AG08396 (cell line): ENCODE measurements at places on chromosomes 1 and 21.

- no peak for DNase-seq
Observed at GRCh38 chr1:207876131-207876530, 34.8 kb downstream of the CD34 start.

GRCh38 chr1:219731771-219732170 lies 118.9 kb upstream of the ZC3H11B start:
- DNase-seq = no peak

DNA sequence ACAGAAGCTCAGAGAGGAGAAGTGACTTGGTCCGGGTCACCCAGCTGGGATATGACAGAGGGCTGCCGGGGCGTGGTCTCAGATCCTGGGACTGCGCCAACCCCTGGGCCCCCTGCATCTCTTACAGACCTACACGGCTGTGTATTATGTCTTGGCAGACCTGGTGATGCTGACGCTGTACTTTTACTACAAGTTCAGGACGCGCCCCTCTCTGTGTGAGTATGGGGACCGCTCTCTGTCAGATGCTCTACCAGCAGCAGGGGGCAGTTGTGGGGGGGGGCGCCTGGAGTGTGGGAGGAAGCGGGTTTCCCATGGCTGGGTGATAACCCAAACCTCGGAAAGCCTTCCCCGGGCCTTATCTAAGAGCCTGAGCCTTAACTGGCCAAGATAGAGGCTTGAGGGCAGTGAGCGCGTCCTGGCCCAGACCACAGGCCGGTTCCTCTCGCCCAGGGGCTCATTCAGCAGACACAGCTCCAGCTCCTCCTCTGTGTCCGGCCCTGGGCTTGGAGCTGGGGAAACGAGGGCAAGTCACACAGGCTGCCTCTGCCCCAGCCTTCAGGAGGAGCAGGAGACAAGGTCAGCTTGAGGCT lies 13.3 kb downstream of the SLC66A1 start:
- no peak for DNase-seq

- no peak for DNase-seq
Observed at GRCh38 chr1:113256348-113256729, 134.0 kb upstream of the MAGI3 start.

- no peak for DNase-seq
Observed at GRCh38 chr21:33931799-33932390, 16.3 kb upstream of the ATP5PO start.

DNA sequence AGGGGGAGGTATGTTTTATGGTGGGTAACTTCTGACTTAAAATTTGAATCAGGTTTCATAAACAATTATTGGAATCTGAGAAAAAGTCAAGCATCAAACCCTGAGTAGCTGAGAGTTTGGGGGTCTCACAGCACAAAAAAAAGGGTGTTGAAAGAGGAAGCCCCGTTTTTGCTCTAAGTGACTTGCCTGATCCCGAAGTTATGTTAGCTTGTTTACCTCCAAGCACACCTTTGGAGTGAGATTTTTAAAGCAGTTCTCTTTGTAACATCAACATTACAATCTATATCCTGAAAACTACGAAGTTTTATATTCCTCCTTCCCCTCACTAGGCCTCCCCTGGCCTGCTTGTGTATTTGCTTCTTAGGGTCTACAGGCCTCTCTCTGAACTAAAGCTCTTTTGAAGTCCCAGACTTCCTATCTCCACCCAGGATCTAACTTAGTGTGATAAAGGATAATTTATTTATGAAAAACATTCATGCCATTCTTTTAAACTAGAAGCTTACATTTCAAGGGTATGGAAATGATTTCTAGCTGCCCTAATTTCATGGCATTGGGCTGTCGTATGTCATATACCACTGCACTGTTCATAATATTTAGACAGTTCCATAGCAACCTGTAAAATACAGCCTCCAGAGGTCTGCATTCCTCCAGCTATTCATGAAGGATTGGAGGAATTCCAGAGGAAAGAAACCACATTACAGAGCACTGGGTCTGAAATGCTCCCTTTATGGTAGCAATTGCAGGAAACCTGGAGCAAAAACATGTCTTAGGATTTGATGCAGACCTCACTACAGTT lies 36.1 kb upstream of the RGS1 start:
- peak; percentile 79 for DNase-seq

GRCh38 chr1:169115891-169116585 lies 9.5 kb downstream of the ATP1B1 start:
- no peak for DNase-seq

DNA sequence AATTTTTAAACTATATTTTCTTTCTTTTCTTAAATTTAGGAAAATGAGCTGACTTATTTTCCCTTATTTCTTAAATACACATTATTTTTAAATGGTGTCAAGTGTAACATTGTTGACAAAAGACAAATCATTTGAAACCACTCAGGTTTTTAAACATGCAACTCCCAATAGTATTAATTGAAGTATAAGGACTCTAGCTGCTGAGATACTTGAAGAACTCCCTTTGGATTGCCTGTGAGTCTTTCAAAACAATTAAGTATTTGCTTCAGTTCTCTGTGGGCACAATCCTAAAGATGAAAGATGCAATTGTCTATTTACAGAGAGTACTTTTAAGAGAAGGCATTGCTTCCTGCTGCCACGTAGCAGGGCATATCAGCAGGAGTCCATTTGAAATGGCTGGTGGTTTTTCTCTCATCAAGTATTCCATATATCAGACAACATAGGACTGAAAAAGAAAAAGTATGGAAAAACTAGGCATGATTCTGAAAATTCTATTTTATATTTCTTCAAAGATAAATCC lies 373.4 kb downstream of the NEGR1 start:
- no peak for DNase-seq

DNA sequence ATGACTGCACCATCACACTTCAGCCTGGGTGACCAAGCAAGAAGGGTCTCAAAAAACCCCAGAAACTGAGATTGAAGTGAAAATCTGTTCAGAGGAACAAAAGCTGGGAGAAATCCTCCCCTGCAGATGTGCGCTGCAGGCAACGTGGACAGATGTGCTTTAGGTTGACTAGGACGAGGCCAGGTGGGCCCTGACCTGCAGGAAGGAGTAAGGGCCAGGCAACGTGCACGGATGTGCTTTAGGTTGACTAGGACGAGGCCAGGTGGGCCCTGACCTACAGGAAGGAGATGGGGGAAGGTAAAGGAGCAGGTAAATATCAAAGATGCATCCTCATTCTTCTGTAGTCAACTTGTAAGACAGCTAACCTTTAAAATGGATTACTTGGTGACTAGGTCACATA lies 2.5 kb upstream of the KRTAP12-1 start:
- no peak for DNase-seq
